ENCODE measurements at places on chromosomes 4 and X.
A peak's percentile ranks its signal among the peaks of the same experiment; 100 is the strongest.

DNA sequence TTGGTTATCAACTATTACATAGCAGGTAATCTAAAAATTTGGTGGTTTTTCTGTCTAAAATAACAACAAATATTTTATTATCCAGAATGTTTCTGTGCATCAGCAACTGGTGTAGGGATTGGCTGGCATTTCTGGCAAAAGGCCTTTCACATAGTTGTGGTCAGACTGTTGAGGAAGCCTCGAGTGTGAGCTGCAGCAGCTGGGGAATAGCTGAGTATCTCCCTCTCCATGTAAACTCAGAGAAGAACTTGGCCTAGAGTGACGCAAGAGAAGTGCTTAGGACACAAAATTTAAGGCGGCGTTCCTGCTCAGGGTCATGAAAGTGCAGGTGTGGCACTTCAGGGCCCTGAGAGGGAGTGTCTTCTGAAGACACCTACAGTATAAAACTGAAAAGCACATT is 558.9 kb downstream of the SPOCK3 start:
- DNase-seq: no peak

GRCh38 chr4:107989162-107989536 is 540 bp upstream of the HADH start:
- DNase-seq: peak; percentile 55

- no peak for DNase-seq
Observed at GRCh38 chr4:25019501-25019900, 11.2 kb downstream of the LGI2 start.

DNA sequence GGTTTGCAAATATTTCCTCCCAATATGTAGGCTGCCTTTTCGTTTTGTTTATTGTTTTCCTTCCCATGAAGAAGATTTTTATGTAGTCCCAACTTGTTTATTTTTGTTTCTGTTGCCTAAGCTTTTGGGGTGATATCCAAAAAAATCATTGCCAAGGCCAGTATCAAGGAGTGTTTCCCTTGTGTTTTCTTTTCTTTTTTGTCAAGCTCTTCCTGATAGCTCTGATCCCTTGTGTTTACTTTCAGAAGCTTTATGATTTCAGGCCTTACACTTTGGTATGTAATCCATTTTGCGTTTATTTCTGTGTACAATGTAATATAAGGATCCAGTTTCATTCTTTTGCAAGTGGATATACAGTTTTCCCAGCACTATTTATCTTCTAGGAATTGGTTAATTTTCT is 93.9 kb downstream of the KLHL13 start:
- no peak for DNase-seq

- no peak for DNase-seq
Observed at GRCh38 chr4:1852904-1853623, 2.9 kb downstream of the LETM1 start.

DNA sequence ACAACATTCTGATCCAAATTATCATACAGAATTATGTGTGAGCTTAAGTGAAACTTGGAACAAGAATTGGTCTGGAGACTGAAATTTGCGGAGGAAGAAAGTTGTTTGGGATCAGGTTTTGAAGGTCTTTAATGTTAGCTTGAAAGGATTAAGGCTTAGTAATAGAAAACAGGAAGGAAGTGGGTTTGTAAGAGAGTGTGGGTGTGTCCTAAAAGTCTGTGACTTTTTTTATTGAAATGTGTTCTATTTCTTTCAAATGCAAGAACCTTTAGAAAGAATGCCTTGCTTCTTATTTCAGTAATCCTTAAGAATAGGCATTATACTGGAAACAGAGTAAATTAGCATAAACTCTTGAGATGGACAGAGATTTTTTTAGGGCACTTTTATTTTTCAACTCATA is 198.0 kb downstream of the GALNTL6 start:
- no peak for DNase-seq

GRCh38 chrX:152942077-152942442 is 44.2 kb downstream of the ZNF185 start:
- no peak for DNase-seq
